ENCODE measurements at places on chromosomes 7 and 10.
A peak's percentile ranks its signal among the peaks of the same experiment; 100 is the strongest.

DNA sequence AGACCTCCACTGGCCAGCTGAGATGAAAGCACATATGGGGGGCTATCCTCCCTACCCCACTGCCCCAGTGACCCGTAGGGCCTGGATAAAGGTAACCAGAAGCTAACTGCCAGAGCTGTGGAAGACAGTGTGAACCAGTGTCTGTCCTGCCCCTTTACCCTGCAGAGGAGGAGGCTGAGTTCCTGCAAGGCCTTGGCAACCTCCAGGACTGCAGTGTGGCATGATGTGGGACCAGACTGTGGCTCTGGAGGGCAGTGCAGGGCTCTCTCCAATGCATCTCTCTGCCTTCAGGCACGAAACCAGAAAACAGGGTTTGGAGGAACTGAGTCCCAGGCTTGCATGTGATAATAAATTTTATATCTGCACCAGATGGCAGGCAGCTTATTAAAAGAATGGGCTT, 93.1 kb downstream of the EPC1 start:
- no peak for DNase-seq

- DNase-seq, result no peak
Observed at GRCh38 chr10:76554033-76554408, 1083.6 kb downstream of the KCNMA1 start.

DNA sequence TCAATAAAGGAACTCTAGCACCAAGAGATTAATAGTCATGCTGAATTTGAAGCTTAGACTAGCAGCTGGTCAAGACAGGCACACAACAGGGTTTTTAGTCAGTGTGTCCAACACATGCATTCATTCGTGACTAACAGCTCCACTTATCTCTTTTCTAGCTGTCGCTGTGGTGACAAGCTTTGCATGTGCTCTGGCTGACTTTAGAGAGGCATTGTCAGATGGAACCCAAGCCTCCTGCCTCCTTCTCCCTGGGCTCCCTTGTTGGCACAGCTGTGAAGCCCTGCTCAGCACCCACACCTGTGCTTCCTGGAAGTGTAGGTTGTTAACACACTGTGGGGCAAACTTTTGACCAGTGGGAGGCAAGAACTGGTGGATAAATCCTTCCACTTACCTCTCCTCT, 9.8 kb upstream of the AGK start:
- no peak for DNase-seq

- no peak for DNase-seq
Observed at GRCh38 chr7:150944066-150945042, 33.8 kb downstream of the KCNH2 start.

DNA sequence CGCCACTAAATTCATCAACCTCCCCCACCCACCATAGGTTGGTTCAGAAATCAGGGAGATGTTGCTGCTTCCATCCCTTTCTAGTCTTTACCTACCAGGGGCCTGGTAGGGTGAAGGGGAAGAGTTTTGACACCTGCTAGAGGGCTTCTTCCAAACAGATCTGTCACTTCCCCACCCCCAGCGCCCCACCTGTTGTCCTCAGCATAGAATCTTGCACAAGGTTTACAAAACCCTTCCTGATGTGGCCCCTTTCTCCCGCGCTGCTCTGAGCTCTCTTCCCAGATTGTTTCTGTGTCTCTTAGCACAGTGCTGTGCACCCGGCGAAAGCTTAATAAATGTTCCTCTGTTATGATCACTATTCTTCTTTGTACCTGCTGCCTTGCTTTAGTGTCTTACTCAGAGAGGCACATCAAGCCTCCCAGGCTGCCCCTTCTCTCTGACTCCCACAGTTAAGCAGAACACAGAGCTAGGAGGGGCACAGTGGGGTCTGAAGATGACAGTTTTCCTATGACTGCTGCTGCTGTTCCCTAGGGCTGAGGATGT, 11.2 kb upstream of the C10orf95 start:
- DNase-seq, result no peak

DNA sequence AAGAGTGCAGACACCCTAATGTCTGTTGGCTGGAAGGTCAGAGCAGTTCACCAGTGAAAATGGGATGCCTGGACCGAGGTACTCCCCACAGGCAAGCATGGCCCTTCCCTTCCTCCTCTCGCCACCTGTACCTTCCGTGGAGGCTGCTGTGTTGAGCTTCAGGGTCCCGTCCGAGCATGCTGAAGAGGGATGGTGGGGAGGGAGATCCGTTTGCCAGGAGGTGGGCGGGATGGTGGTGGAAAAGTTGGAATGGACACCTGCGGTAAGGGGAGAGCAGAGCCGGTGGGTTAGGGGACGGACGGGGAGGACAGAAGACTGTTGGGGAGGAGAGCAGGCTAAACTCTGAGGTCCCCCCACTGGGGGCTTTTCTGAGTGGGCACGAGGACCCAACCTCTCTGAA, 15.9 kb upstream of the ZNF777 start:
- no peak for DNase-seq

- peak; percentile 96 for DNase-seq
Observed at GRCh38 chr7:28037220-28038010, 143.2 kb downstream of the JAZF1 start.

- DNase-seq, result no peak
Observed at GRCh38 chr10:59905066-59905730, 1.2 kb downstream of the CCDC6 start.

GRCh38 chr10:787933-788651, 98.6 kb upstream of the DIP2C start:
- DNase-seq, result no peak

GRCh38 chr10:51743146-51743545, 43.8 kb upstream of the CSTF2T start:
- no peak for DNase-seq

DNA sequence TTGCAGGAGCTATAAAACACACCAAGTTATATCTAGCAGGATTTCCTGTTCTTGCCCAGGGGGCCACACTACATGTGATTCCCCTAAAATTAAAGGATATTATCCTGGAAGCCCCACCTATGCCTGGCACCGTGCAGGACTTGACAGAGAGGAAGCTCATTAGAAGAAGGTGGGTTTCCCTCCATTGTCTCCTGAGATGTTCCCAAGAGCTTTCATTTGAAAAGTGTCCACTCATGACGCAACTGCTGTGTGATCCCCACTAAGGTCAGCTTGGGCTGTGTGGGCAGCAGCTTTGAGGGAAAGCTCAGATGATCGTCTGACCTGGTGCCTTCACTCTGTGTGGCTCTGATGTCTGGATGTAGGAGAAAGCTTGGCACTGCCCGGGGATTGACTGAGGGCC, 53.5 kb downstream of the RAMP3 start:
- no peak for DNase-seq

DNA sequence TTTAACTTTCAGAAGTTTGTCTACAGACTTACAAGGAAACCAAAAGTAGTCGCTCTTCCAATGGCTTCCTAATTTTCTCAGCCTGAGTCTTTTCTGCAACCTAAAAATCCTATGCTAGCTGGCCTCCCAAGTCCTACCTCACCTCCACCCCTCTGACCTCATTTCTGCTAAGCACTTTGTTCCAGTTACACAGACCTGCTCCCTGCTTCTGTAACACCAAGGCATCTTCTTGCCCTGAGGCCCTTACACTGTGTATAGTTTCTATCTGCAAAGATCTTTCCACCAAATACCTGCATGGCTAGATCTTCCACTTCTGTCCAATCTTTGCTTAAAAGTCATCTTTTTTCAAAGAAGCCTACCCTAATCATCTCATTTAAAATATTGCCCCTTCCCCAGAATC, 1.9 kb upstream of the SNX13 start:
- DNase-seq, result no peak

DNA sequence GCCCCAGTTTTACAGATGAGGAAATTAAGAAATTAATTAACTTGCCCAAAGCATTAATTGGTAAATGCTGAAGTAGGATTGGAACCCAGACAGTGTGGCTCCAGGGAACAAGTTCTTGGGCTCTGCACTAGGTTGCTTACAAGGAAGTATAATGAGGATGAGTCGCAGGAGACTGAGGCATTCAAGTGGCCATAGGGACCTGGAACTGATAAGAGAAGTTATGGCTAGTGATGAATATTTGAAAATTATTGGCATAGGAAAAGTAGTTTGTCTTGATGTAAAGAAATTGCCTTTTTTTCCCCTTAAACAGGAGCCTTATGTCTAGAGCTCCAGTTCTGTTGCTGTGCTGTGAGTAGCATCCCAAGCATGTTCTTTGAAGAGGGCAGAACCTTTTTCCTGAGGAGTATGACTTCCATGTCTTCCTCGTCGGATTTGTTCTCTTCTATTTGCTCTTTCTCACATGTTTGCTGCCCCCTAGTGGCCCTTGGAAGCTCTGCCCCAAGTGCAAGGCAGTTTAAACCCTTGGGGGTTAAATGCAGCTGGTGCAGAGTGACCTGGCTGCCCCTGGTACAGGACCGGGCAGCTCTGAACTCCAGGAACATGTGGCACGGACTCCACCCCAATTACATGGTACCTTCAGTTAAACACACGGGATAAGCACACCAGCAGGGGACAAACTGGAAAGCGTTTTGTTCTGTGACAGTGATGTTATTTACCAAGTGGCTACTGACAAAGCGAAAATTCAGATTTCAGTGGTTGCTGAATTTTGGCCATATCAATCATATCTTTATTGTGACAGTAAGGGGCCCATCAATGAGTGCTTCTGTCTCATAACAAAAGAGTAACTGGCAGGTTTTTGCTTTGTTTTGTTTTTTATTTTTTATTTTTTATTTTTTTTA, 148.8 kb downstream of the HECW1 start:
- peak; percentile 89 for DNase-seq

Data from LoVo (cell line).